Left lung (tissue), 14 donors: ENCODE measurements at places on chromosomes 13 and 19.

DNA sequence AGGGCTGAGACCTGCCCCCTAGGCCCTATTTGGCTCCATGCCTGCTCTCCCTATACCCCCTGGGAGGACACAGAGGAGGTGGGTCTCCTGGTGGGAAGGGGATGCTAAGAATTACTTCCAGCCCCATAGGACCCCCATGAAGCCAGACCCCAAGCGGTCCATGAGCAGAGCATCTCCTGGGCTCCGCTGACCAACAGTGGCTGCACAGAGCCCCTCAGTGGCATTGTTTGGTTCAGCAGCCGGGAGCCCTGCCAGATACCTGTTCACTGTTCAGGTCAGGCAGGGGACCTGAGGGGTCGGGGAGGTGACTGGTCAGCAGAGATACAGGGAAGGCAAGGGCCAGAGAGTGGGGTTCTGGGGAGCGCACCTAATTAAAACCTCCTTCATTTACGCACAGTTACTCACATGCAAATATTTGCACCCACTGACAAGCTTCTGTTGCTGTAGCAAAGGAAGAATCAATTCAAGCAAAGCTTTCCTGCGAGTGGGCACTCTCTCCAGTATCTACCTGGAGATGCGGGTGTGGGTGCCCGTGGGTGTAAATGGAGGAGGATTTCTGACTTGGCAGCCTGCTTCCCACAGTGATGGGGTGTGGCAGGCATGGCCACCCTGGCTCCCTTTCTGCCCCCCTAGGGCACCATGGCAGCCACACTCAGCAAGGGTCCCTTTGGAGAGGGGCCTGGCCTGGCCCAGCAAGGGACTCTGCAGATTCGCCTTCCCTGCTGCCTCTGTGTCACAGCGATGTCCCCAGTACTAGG lies 83.5 kb downstream of the CHST8 start:
- no peak for DNase-seq
- no peaks in the 10 kb centered on the region for H3K4me1 ChIP-seq
- H3K36me3 ChIP-seq, result no peaks in the 10 kb centered on the region
- no peak overlapping the region for H3K27ac ChIP-seq
- no peaks in the 10 kb centered on the region for H3K27me3 ChIP-seq
- H3K4me3 ChIP-seq, result no peak overlapping the region

DNA sequence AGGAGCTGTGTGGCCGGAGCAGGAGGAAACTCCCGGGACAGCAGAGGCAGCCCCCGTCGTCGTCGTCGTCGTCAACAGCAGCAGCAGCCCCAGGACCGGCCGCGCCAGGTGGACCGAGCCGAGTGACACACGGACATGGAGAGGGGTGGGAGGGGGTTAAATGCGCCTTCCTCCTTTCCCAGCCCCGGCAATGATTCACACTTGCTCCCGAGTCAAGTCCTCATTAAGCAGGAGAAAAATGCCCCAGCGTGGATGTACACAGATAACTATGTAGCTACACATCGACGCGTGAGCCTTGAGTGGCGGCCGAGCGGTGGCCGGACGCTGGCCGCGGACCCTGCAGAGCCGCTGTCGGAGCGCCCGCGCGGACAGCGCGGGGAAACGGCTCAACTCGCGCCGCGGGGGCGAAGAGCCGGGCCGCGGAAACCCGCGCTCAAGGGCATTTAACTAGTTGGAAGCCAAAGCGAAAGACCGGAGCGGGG lies 645 bp downstream of the UBL3 start:
- peak overlapping the region; percentile 88 for H3K4me3 ChIP-seq
- peak; percentile 92 for DNase-seq
- peaks cover 15% of the 10 kb centered on the region for H3K4me1 ChIP-seq
- peak overlapping the region; percentile 99 for H3K27ac ChIP-seq
- no peaks in the 10 kb centered on the region for H3K27me3 ChIP-seq

- no peak for DNase-seq
- peaks cover 63% of the 10 kb centered on the region for H3K36me3 ChIP-seq
- H3K4me1 ChIP-seq, result no peaks in the 10 kb centered on the region
- no peak overlapping the region for H3K4me3 ChIP-seq
- no peaks in the 10 kb centered on the region for H3K27me3 ChIP-seq
These were observed 38.0 kb downstream of the GAS6 start for GRCh38 chr13:113825841-113826240.

- H3K27me3 ChIP-seq, result no peaks in the 10 kb centered on the region
- DNase-seq, result no peak
- H3K4me3 ChIP-seq, result peak overlapping the region; percentile 90
- H3K4me1 ChIP-seq, result peaks cover 8% of the 10 kb centered on the region
- H3K36me3 ChIP-seq, result no peaks in the 10 kb centered on the region
These were observed 751 bp downstream of the ZNF584 start for GRCh38 chr19:58409010-58409790.

DNA sequence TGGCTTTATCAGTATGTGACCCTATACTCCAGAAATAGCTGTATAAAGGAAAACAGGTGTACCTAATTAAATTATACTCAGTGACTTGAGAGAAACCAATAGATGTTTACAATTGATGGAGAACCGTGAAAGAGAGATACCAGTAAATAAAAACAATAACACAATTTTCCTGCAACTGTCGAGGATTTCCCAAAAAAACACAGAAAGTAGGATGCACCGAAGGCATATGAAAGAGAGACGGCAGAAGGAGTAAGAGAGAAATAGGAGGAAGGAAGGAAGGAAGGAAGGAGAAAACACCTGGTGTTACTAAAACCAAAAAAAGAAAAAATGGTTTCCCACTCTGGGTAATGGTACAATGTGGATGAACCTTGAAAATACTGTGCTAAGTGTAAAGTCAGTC lies 6.8 kb upstream of the ZNF229 start:
- no peaks in the 10 kb centered on the region for H3K27me3 ChIP-seq
- DNase-seq, result no peak
- H3K36me3 ChIP-seq, result no peaks in the 10 kb centered on the region

- H3K36me3 ChIP-seq, result no peaks in the 10 kb centered on the region
- H3K4me1 ChIP-seq, result no peaks in the 10 kb centered on the region
- no peaks in the 10 kb centered on the region for H3K27me3 ChIP-seq
These were observed 59.4 kb upstream of the FARP1 start for GRCh38 chr13:98083507-98083906.

DNA sequence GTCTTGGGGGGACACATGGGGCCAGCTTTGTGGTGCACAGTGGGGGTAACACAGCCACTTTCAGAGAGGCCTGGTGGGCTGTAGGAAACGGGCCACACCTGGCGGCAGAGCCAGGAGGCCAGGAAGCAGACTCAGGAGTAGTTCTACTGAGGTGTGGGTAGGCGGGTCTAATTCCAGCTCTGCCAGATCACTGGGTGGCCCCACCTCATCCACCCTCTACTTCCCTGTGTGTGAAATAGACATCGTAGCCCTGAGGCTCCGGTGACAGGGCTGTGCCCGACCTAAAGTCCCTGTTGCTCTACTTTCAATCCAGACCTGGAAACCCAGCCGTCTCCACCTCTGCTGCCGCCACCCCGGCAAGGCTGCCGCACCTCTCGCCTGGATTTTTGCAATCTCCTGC lies 4.0 kb downstream of the NKPD1 start:
- H3K36me3 ChIP-seq, result no peaks in the 10 kb centered on the region
- no peak overlapping the region for H3K27ac ChIP-seq
- peaks cover 100% of the 10 kb centered on the region for H3K27me3 ChIP-seq
- peaks cover 28% of the 10 kb centered on the region for H3K4me1 ChIP-seq
- no peak for DNase-seq

- H3K4me1 ChIP-seq, result peaks cover 7% of the 10 kb centered on the region
- H3K27ac ChIP-seq, result peak overlapping the region; percentile 37
- H3K27me3 ChIP-seq, result no peaks in the 10 kb centered on the region
- no peak for DNase-seq
- H3K4me3 ChIP-seq, result no peak overlapping the region
These were observed 84.6 kb upstream of the MTIF3 start for GRCh38 chr13:27534981-27535380.

- H3K27me3 ChIP-seq, result no peaks in the 10 kb centered on the region
- H3K27ac ChIP-seq, result no peak overlapping the region
- DNase-seq, result no peak
- peaks cover 4% of the 10 kb centered on the region for H3K4me1 ChIP-seq
- H3K4me3 ChIP-seq, result no peak overlapping the region
- no peaks in the 10 kb centered on the region for H3K36me3 ChIP-seq
These were observed 16.9 kb downstream of the TFDP1 start for GRCh38 chr13:113601166-113602070.

DNA sequence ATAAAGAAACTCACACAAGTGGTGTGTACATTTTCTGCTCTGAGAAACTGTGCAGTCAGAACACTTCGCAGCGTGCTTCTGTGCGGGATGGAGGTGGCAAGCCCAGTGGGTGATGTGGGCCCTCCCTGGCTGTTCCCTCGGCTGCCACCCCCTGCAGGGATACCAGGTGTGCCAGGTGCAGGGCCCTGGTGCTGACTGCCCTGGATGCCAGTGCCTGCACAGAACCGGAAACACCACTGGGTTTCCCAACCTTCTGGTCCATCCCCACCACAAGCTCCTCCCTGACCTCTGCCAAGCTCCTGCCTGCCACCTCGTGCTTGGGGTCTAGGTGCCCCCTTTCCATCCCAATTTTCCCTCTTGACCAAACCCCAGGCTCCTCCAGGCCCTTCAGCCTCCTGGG lies 81.9 kb upstream of the MCF2L start:
- no peak overlapping the region for H3K4me3 ChIP-seq
- no peak for DNase-seq
- no peaks in the 10 kb centered on the region for H3K4me1 ChIP-seq
- peaks cover 5% of the 10 kb centered on the region for H3K27me3 ChIP-seq

DNA sequence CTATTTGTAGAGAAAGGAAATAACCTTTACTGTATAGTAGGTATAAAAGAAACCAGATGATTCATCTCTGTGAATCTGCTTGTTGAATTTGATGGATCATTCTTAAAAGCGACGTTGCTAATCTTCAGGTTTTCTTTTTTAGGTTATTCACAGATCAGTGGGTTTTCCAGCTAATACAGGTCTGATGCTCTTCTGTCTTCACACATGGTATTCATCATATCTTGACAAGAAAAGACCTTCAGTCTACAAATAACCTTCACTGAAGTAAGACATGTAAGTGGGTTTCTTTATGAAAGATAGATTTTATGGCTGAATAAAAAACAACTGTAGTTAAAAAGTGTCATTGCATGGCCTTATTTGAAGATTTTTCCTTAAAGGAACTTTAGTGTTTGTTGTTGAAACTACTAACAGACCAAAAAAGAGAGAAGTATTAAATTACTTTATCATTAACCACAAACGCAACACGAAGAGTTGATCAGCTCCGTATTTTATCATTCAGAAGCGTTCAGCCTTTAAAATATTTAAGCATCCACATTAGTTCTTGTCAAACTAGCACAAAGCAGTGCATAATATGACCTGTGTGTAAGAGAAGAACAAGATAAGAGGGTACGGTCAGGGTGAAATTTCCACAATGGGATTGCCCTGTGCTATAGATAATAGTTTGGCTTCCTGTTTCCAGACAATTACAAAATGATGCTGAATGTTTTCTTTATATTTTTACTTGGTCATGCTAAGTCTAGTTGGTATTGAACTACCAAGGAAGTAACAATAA lies 299.5 kb downstream of the MZT1 start:
- H3K27ac ChIP-seq, result no peak overlapping the region
- H3K36me3 ChIP-seq, result no peaks in the 10 kb centered on the region
- H3K4me3 ChIP-seq, result no peak overlapping the region
- H3K27me3 ChIP-seq, result no peaks in the 10 kb centered on the region
- H3K4me1 ChIP-seq, result no peaks in the 10 kb centered on the region

- H3K27ac ChIP-seq, result no peak overlapping the region
- no peaks in the 10 kb centered on the region for H3K36me3 ChIP-seq
- no peak for DNase-seq
- no peak overlapping the region for H3K4me3 ChIP-seq
- no peaks in the 10 kb centered on the region for H3K27me3 ChIP-seq
These were observed 7.5 kb upstream of the GJA3 start for GRCh38 chr13:20168396-20168795.

- no peaks in the 10 kb centered on the region for H3K27me3 ChIP-seq
- no peak for DNase-seq
- no peaks in the 10 kb centered on the region for H3K36me3 ChIP-seq
- no peaks in the 10 kb centered on the region for H3K4me1 ChIP-seq
These were observed 67.6 kb downstream of the TEX29 start for GRCh38 chr13:111387945-111388600.
